Keratinocyte (primary cell): ENCODE measurements at places on chromosomes 13 and 19. TPM values are rescaled to one million over a fixed set of nuclear protein-coding genes. Genes with fewer than 3 reads are reported as not detected.

The SH2D3A gene
- polyA plus RNA-seq = 24.9 to 28.9 TPM (median 28.2 TPM) in 3 replicates

DNA sequence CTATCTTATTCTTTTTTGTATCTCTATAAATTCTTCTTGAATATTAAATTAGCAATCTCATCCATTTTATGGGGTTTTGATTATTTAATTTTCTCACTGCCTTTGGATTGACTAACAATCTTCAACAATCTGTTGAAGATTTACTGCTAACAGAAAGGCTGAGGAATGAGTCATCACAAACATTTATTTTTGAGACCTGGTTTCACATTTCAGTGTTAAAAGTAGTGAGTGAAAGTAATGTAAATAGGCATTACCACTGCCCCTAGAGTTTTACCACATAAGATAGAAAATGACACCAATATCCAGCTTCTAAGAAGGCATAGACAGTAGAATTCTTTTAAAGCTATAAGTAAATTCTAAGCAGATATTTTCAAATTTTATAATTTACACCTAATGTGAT, 472.8 kb downstream of the OLFM4 start:
- no peak for DNase-seq

- no peak for DNase-seq
These were observed 56.3 kb downstream of the PSG3 start for GRCh38 chr19:42683917-42684513.

- peak; percentile 42 for DNase-seq
These were observed at the start of gene INSR for GRCh38 chr19:7293762-7294557. Gene INSR, minus strand, starts transcription at chr19:7294414. Its CDS starts 523 bp downstream, at chr19:7293891.

- no peak for DNase-seq
These were observed 170.6 kb downstream of the POSTN start for GRCh38 chr13:37427843-37428494.

The OR7G3 gene
- polyA plus RNA-seq = not detected in 3 replicates

The FXYD1 gene
- polyA plus RNA-seq = 0.14 to 0.23 TPM (median 0.19 TPM) in 3 replicates

The FBXO17 gene
- polyA plus RNA-seq = 5.4 to 7.7 TPM (median 6.5 TPM) in 3 replicates

- DNase-seq = no peak
These were observed 29.7 kb upstream of the FAM216B start for GRCh38 chr13:42751693-42752092.

DNA sequence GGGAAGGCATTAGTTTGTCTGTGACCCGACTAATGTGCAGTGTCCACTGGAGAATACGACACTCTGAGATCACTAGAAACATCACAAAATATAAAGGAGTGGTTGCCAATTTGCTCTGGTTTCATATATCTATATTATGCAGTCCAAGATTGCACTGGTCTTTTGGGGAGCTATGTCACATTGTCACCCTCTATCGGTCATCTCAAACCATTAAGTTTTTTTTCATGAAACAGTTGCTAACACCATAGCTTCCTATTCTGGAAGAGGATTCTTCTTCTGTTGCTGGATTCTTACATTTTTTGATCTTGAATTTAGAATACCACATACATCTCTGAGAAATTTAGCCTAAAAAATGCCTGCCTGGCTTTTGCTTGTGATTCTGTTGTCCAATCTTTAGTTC, 168.6 kb downstream of the LACC1 start:
- no peak for DNase-seq

The MBD3L3 gene
- not detected in 3 replicates for polyA plus RNA-seq

GRCh38 chr13:70732611-70733010, 624.4 kb upstream of the KLHL1 start:
- no peak for DNase-seq

The TEX30 gene
- 7.0 to 16.9 TPM (median 11.6 TPM) in 3 replicates for polyA plus RNA-seq

GRCh38 chr19:35034588-35035382, 4.5 kb downstream of the SCN1B start:
- DNase-seq = no peak

GRCh38 chr19:29105629-29106292, 107.2 kb downstream of the UQCRFS1 start:
- no peak for DNase-seq

DNA sequence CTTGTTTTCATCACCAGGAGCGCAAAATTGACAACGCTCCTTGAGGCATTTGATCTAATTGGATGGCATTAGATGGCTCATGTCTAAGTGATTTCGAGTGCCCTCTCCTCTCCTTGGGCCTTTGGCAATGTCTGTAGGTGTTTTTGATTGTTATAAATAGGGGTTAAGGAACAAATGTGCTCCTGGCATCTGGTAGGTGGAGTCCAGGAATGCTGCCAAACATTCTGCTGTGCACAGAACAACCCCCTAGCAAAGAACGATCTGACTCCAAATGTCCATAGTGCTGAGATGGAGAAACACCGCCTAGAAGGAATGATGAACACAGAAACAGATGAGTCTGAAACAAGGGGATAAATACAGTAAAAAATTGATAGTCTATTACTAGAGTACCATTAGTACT, 68.0 kb upstream of the C1QTNF9B start:
- no peak for DNase-seq

GRCh38 chr19:11089254-11090013, at the start of gene LDLR:
Gene LDLR, plus strand, starts transcription at chr19:11089463. Its CDS starts 86 bp downstream, at chr19:11089549.
- no peak for DNase-seq
